ENCODE measurements at places on chromosomes 6 and 20.

- DNase-seq: no peak
Observed at GRCh38 chr6:105606831-105607463, 204.1 kb upstream of the PREP start.

- DNase-seq: no peak
Observed at GRCh38 chr20:32110173-32110704, 725 bp downstream of the TM9SF4 start.

DNA sequence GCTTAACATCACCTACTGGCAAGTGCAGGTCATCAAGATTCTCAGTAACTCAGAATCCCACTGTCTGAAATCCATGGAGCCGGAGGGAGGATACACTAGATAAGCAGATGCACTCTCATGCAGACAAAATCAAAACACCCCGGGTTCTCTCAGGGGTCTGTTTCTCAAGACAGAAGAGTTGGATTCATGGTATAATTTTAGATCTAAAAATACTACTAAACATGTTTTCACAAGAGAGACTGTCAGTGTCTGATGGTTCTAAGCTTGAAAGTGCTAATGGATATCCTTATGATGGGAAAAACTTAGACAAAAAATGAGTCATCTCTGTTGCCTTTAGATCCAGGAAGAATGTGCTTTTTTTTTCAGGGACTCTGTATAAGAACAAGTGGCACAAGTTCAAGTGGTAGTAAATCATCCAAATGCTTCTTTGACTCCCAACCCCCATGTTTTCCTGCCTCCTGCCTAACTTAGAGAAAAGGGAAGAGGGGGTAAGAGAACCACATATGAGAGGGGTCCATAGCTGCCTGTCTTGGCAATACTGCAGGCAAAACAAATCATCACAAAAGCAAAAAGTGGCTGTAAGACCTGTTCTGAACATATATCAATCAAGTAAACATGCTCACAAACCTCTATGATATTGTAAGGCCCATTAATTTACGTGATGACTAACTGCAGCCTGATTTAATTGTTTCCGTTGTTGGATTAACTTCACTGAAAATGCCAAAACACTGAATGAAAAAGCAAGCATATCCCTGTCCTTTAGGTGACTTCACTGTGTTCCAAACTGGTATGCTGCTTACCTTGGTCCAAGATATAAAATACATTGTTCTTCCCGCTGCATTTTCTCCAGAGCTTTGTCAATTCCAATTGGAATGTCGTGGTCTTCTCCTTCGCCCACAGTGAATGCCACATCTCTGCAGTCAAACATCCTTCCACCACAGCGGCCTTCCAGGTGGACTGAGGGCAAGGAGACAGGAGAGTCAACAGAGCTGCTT is 84.0 kb upstream of the TULP1 start:
- no peak for DNase-seq

- no peak for DNase-seq
Observed at GRCh38 chr6:148179786-148180185, 162.9 kb upstream of the SASH1 start.

GRCh38 chr20:23205611-23206041 is 119.5 kb upstream of the CD93 start:
- DNase-seq: no peak

GRCh38 chr6:54525731-54526130 is 217.5 kb downstream of the TINAG start:
- DNase-seq: no peak

DNA sequence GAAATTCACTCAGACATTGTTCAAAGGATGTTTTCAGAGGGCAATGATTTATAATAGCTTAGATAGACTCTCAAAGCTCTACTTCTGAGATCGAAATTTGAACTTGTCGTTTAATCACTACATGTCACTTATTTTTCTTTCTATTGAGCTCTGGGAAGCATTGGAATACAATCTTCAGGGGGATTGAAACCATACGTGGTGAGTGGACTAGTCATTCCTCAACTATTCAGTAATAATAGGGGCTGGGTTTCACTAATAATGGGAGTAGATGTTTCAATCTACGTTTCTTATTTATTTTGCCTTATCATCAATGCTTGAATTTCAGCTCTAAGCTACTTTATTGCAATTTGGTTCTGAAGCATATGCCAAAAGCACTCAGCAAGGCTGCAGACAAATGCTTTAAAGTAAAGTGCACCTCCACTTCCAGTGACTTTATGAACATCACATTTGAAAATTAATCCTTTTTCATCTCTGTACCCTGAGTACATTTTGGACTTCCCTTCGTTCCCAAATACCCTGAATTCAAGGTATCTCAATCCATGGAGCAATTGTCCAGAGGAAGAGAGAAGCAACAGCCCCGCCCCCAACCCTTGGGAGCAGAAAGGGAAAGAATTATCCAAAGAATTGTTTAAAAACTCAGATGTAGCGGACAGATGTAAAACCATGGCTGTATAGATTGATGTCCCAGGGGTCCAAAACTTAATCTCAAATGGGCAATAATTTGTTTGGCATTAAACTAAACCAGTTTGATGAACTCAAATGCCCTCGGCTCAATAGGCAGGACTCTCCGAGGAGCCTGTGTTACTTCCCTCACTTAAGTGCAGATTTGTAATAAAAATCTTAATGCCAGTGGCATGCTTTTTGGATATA is 68.1 kb downstream of the HFE start:
- no peak for DNase-seq

DNA sequence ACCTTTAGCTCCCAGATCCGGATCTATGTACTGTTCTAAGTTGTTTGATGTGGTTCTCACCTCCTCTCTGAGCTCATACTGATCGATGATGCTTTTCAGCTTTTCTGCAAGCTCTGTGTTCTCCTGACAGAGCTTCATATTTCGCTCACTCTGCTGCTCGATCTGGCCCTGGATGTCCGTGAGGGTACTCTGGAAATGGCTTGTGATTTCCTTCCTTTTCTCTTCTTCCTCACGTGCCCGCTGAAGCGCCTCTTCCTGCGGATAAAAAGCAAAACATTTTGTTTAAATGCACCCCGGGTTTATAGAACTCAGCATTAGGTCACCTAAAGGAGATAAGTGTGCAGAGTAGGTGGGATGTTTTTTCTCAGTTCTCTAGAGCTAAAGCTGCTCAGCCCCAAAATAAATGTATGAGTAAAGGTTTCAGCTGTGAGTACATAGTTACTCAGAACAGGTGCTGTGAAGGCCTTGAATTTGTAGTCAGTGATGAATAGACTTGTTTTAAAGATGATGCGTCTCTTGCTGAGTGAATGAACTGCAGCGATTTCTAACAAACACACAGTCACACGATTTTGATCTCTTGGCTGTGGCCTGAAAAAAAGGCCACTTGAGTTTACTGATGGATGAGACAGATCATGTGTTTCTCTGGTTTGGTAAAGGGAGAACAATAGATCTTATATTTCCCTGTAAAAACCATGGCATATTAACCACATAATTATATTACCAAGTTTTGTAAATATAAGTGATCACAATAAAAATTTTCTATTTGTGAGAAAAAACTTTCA is 29.1 kb downstream of the TXLNB start:
- DNase-seq: no peak

DNA sequence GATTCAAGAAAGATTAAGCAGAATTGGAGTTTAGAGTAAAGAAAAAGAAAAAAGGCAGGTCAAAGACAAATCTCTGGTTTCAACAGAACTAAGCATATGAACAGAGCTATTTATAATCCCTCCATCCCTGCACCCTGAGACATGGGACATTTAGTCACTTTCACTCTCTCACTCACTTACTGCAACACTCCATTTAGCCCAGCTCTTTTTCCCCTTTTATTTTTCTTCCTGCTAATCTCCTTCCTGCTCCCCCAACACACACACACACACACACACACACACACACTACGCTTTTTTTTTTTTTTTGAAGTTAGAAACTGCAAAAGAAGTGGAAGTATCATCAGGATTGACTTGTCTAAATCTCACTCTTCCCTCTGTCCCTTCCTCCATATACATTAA is 45.1 kb upstream of the TBC1D7 start:
- DNase-seq: no peak

GRCh38 chr6:27188061-27188884 is 59.2 kb upstream of the PRSS16 start:
- no peak for DNase-seq

- no peak for DNase-seq
Observed at GRCh38 chr6:13537527-13537897, 36.9 kb upstream of the SIRT5 start.

DNA sequence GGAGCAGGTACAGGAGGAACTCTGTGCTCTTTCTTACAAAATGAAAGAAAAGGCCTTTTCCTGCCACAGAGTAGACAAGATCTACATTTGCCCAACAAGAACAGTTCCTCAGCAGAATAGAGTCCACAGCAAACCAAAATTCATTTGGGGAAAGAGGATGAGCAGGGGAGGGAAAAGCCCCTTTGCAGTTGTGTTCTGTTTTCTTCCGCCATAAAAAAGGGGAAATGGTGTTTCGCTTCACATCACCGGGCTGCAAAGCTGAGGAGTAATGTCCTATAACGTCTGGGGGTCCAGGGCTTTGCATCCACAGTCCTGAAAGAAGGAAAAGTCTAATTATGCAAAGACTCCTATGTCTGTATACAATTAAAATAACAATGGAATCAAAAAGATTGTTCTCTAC is at the start of gene GPR31:
TSS of gene GPR31 (minus strand) at position 118 of the 400 bp plus-strand sequence. CDS start 149 bp downstream, outside the sequence.
- DNase-seq: no peak

- no peak for DNase-seq
Observed at GRCh38 chr6:47007657-47008396, 34.3 kb downstream of the ADGRF1 start.

DNA sequence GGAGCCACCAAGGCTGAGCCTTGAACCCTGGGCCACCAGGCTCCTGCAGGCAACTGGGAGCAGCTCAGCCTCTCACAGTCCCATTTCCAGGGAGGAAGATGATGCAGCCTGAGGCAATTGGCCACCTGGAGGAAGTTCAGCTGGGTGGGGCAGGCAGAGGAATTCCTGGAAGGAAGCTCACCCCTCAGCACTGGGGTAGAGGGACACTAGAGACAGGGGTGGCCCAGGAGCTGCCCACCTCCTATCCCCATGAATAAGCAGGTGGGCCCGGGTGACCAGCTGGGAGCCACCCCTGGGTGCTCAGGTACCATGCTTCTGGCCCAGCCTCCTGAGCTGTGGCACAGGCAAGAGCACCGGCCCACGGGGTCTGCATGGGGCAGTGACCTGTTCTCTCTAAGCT is 3.6 kb upstream of the HSPA12B start:
- DNase-seq: no peak

DNA sequence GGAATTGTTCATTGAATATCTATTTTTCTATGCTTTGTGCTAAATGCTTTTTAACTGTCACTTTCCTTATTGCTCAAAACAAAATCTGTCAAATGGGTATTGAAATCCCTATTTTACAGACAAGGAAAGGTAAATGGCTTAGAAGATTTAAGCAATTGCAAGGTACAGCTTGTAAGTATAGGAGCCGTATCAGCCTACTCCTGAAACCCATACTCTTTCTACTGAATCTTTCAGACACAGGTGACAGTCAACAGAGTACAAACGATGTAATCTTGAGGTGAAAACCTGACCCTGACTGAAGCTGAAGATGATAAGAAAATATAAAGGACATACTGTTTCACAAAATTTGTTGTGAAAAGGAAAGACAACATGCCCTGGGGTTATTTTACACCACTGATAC is 7.0 kb upstream of the COX7A2 start:
- no peak for DNase-seq

GRCh38 chr20:5203380-5203779 is 76.6 kb downstream of the CDS2 start:
- no peak for DNase-seq

- no peak for DNase-seq
Observed at GRCh38 chr20:56957737-56958553, 308.5 kb downstream of the BMP7 start.

DNA sequence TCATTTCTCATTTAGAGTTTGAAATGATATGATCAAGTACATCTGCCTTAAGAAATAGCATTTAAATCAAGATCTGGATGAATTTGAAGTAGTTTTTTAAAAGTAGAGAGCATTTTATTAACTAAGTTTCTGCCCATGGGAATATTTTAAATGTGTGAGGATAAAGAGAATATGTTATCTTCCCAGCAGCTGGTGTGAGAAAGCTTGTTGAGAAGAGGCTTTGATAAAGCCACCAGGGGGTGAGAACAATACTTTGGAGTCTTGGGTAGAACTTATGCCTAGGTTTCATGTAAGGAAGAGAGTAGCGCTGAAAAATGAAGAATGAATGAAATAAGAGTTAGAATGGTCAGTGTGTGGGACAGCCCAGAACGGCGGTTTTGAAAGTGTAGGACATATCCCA is 190.2 kb downstream of the GRM1 start:
- DNase-seq: no peak

DNA sequence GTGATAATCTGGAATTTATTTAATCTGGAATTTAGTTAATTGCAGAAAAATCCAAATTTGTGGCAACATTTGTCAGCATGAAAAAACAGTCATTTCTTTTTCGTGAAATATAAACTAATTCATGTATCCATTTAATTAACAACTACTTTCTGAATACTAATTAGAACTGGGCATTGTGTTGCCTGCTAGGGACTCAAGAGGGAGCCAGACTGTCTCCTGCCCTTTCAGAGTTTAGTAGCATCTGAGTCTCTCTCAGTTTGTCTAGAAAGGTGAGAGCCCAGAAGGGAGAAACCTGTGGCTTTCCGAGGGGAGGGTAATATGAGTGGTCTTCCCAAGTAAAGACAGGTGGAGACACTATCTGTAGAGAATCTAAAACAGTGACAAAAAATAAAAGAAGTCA is 210.9 kb upstream of the HDDC2 start:
- DNase-seq: no peak

DNA sequence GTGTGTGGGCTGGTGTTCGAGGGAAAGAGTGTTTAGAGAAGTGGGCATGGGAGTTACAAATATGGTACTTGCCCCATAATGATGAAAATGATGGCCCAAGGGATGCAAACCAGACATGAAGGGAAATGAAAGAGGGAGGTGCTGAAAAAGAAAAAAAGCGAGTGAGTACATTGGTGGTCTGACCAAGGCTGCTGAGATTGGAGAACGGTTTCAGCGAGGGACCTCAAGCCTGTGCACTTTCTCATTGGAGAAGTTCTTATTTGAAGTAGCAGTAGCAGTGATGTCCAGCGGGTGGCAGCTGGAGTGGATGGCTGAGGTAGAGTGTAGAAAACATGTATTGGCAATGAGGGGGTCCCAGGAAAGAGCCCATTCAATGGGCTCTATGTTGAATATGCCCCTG is 54.8 kb downstream of the TNFAIP3 start:
- DNase-seq: no peak

- no peak for DNase-seq
Observed at GRCh38 chr6:45231660-45232059, 96.5 kb upstream of the RUNX2 start.

GRCh38 chr20:951384-952169 is 35.4 kb upstream of the ANGPT4 start:
- no peak for DNase-seq

- DNase-seq: no peak
Observed at GRCh38 chr6:107110200-107110599, 5.1 kb downstream of the BEND3 start.

DNA sequence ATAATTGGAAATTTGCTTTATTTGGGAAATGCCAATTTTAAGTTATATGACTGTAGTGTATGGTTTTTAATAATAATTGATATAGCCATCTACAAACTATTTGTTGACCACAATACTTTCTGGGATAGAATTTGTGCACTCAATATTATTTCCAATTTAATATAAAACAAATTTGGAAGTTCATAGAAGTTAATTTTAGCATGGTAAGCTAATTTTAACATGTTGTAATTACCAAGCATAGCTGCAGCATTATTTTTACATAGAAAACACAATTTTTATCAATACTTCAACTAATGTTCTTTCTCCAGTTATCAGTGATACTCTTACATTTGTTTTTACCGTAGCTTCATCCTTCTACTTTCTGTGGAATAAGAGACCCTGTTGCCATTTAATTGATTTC is 100.8 kb downstream of the L3MBTL3 start:
- no peak for DNase-seq
